ENCODE measurements at places on chromosomes 4 and X. TPM values are rescaled to one million over a fixed set of nuclear protein-coding genes. Genes with fewer than 3 reads are reported as not detected.

GPR173 gene
- 3.9 TPM for total RNA-seq

PDZD4 gene
- total RNA-seq = 0.32 TPM

HHIP gene
- 1.7 TPM for total RNA-seq

ZCCHC12 gene
- not detected for total RNA-seq

SMIM43 gene
- 0.43 TPM for total RNA-seq

Data from fibroblast of villous mesenchyme (primary cell).